ENCODE measurements at places on chromosomes 11 and 22. TPM values are rescaled to one million over a fixed set of nuclear protein-coding genes. Genes with fewer than 3 reads are reported as not detected.

MYOD1 gene
- total RNA-seq = not detected

GRCh38 chr11:27907530-27907929, 200.4 kb downstream of the KIF18A start:
- DNase-seq = no peak

- no peak for DNase-seq
Measured at GRCh38 chr11:47164321-47164720, 12.4 kb downstream of the ARFGAP2 start.

- no peak for DNase-seq
Measured at GRCh38 chr22:19831016-19831415, 23.7 kb downstream of the GNB1L start.

- no peak for DNase-seq
Measured at GRCh38 chr11:80255021-80255420, 814.2 kb upstream of the TENM4 start.

DUSP18 gene
- 6.2 TPM for total RNA-seq

- no peak for DNase-seq
Measured at GRCh38 chr22:49769691-49770546, 57.8 kb downstream of the BRD1 start.

- DNase-seq = no peak
Measured at GRCh38 chr11:83938148-83938547, 652.0 kb upstream of the CCDC90B start.

SYTL2 gene
- 36.7 TPM for total RNA-seq

- no peak for DNase-seq
Measured at GRCh38 chr22:38043151-38044039, 13.8 kb upstream of the PICK1 start.

NCR3LG1 gene
- 2.2 TPM for total RNA-seq

- no peak for DNase-seq
Measured at GRCh38 chr11:67406420-67406968, 2.6 kb downstream of the TBC1D10C start.

NAALAD2 gene
- total RNA-seq = not detected

SHANK2 gene
- total RNA-seq = not detected

MPEG1 gene
- 2.8 TPM for total RNA-seq

DNA sequence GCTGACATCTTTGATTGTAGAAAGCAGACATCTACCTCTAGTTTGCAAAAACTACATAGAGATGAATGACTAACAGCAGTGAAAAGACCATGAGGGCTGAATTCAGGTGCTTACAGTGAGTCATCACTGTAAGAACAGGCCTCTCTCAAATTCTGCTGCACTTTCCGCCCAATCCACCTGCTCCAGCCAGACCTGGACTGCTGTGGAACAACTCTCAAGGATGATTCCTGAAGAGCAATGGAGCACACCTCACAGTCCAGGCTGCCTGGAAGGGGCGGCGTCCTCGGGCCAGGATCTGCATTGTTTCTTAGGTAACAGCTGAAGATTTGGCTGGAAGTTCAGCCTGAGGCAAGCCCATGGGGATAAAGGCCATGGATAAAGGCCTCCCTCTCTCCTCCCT, 15.1 kb downstream of the APOL2 start:
- DNase-seq = no peak

- DNase-seq = no peak
Measured at GRCh38 chr11:14451825-14452224, 47.8 kb downstream of the COPB1 start.

DNA sequence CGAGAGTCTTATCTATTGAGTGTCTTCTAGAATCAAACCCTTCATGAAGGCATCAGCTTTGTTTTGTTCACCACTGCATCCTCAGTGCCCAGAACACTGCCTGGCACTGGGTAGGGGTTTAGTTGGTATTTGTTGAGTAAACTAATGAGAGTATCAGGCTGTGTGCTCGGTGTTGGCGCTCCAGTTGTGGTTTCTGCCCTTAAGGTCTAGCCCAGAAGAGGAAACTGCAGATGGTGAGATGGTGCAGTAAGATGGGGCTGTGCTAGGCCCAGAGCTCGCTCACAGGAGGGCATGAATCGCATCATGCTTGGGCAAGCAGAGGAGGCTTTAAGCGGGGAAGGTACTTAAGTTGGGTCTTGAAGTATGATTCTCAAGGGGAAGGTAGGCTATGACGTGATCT, 97.2 kb downstream of the FBXO7 start:
- no peak for DNase-seq

DNA sequence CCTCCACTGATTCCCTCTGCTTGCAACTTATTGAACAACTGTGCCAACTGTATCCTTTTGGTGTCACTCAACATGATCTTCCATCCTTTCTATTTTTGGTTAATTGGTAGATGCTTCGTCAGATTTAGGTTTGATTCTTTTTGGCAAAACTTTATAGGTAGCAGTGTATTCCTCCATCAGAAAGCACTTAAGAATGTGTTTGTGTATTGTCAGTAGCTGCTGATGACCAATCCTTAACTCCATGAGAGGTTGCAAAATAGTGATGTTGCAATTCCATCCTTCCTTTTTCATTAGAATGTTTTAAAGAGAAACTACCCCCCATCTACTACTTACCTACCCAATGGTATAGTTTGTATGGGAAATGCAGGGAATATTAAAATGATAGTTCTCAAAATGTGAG, 22.1 kb downstream of the FAM76B start:
- DNase-seq = peak; percentile 13

DNA sequence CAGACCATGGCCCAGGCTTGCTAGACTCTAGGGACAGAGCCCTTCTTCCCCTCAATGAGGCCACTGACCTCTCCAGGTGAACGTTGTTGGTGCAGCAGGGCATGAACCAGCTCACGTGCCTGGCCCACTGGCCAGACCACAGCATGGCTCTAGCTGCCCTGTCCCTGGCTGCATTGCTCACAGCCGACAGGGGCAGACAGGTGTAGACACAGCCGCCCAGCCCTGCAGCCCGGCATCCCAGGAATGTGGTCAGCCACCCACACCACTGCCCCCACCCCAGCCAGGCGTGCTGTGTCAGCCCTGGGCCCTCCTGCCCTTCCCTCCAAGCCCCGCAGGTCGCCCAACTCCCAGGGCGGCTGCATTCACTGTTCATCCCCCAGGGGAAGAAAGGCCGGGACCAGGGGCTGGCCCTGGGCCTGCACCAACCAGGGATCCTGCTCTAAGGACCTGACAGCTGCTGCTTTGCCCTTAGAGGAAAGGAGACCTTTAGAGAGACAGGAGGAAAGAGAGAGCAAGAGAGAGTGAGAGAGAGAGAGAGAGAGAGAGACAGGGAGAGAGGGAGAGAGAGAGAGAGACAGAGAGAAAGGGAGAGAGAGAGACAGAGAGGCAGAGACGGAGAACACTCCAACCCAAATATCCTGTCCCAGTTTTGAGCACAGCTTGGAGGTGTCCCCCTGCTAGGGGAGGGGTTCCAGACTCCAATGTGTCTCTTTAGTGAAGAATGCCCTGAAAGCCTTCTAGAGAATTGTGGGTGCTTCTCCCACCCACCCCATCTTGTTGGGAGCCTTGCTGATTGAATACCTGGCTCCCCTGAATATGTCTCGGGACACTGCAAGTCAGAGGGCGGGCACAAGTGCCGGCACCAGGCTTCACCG, 44.2 kb upstream of the LINC01488 start:
- no peak for DNase-seq

DNA sequence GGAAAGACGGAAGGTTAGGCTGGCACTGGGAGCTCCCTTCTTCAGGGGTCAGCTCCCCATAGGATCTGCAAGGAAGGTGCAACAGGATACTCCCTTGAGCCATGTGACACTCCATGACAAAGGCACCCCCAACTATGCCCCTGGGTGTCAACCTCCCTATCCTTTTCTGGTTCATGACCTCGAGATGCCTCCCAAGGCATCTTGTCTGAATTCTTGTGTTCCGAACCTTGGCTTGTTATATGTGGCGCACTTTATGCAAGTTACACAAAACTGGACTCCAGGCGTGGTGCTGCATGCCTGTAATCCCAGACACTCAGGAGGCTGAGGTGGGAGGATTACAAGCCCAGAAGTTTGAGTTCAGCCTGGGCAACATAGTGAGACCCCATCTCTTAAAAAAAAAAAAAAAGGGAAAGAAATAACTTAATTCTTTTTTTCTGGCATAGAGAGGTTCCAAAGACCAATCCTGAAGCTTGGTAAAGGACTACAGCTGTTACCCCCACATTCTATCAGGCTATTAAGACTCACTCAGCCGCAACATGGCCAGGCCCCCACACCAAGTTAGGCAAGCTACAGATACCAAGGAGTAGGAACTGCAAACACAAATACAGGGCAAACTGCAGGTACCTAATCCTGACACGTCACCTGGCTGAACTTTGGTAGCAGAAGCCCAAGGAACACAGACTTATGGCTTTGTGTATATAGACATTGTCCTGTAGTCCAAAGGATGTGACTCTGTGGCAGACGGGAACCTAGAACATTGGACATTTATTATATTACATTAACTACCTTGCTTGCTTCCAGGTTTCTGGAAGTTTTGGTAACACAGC, 1.4 kb downstream of the C11orf24 start:
- DNase-seq = no peak

DNA sequence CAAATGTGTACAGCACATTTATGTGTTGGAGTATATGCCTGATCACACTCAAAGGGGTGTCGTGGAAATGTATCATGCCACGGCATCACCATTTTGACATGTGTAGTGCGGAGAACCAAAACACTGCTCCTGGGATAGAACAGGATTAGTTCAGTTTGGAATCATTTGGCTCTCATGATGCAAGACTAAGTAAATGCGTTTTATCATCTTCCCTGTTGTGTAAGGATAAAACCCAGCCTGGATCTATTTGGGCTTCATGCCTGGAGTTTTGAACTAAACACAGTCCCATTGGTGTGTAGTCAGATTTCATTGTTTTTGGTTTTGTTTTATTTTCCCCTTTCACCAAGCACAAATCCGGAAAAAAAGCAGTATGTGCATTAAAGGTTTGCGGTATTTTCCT, 574.3 kb downstream of the NTM start:
- no peak for DNase-seq

- no peak for DNase-seq
Measured at GRCh38 chr11:109818290-109818689, 274.9 kb upstream of the ZC3H12C start.

GRCh38 chr22:47067911-47068625, 305.6 kb downstream of the TBC1D22A start:
- DNase-seq = no peak

- DNase-seq = no peak
Measured at GRCh38 chr11:131910523-131911387, 540.3 kb downstream of the NTM start.

DNA sequence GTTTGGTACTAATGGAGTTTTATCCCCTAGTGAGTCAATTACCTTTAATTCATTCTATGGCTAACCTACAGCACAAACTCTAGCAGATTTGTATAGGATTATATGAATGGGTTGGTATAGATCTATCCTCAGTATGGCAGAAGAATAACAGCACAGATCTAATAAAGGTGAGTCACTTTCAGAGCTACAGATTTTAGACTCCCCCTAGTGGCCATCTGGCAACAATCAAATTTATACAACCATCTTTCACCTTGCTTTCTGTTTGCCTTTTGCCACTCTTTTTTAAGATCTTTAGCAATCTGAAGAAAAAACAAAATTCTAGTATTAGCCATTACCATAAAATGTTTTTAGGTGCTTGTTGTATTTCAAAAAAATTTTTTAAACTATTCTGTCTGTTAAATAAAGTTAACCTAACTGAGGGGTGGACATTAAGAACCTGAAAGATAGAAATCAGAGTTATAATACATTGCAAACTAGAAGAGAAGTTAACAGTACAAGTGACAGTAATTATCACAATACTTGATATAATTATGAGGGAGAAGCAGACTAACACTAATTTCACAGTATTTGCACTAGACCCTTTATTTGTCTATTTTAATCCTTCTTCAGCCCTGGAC, 25.8 kb downstream of the DDIAS start:
- peak; percentile 30 for DNase-seq

DNA sequence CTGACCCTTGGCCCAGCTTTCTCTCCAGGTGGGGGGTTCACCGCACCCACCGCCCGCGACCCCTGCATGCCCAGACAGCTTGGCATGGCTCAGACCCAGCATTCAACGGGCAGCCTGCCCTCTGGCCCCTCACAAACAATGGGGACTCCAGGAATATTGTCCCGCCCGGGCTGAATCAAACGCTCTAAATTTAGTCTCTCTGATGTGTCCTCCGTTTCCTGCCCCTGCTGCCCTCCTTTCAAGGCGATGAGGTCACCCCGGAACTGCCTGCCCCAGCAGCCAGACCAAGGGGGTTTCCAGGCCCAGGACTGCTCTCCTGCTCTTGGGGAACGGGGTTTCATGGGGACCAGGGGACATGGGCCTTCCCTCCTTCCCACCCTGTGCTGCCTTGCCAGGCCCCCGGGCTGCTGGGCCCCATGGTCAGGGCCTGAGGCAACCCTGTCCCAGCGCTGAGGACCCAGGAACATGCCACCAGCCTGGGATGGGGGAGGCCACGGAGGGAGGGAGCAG, 10.1 kb upstream of the PDGFB start:
- DNase-seq = peak; percentile 81

MPPED1 gene
- not detected for total RNA-seq

LRRN4CL gene
- not detected for total RNA-seq

- DNase-seq = no peak
Measured at GRCh38 chr11:120613264-120614226, 102.0 kb downstream of the GRIK4 start.

DNA sequence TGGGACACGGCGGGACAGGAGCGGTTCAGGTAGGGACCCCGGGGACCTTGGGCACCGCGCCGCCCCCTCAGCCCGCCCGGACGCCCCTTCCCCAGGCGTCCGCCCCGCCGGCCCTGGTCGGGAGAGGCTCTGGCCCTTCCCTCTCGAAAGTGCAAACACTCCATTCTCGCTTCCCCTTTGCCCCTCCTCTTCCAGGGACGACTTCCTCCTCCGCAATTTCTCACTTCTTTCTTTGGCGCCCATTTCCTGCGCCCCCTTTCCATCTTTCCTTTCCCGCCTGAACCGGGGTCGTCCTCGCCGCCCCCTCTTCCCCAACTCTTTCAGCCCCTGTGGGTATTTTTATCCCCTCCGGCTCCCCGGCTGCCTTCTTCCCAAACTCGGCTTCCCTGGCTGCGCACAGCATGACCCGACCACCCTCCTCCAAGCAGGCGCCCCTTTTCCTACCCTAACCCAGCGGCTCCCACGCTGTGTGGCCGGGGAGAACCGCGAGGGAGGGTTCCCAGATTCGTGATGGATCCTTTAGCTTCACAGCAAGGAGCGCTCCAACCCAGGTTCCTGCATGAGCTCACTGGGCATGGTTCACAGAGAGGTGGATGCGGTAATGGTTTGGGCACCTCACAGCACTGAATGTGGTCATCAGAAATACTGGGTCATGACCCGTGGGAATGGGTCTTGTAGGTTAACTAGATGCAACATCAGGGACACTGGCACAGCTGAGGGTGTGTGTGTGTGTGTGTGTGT, 689 bp downstream of the RAB39A start:
- DNase-seq = no peak

GRCh38 chr11:119791701-119792151, 62.7 kb upstream of the NECTIN1 start:
- no peak for DNase-seq

DNA sequence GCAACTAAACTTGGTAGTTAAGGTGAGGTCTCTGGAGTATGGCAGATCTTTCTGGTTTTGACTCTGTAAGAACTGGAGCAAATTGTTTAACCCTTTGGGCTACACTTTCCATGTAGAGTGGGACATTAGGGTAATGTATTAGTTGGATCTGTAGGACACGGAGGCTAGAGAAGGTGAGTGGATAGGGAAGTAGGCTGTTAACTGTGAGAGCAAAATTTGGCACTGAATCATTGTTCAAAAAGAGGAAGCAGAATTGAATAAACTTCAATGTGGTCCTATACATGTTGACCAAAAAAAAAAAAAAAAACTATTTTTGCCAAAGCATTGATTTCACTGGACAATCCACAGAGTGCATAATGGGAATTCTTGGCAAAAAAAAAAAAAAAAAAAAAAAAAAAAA, 370.2 kb upstream of the CHORDC1 start:
- no peak for DNase-seq

GRCh38 chr22:46004105-46004866, 27.3 kb upstream of the WNT7B start:
- DNase-seq = no peak
